ENCODE measurements at places on chromosomes 11 and 22.

- no peak for DNase-seq
Measured at GRCh38 chr22:46537946-46538813, 760 bp upstream of the CELSR1 start.

GRCh38 chr22:43449205-43449830 is 37.5 kb downstream of the MPPED1 start:
- DNase-seq: no peak

DNA sequence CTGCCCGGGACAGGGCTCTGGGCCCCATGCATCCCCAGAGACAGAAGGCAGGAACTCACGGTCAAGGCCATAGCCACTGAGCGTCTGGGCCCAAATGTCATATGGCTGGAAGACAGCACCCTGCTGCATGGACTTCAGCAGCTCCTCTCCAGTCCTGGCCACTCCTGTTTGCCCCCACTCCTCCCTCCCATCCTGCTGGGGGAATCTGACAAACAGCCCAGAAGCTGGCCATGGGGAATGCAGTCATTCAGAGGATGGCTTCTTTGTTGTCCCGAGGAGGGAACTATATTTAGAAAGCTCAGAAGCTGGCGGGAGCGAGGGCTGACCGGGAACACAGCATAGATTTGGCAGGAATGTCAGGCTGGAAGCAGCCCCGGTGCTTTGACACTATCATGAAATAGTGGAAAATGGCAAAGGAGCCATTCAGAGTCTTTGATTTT is 35.0 kb downstream of the DKK3 start:
- DNase-seq: peak; percentile 21

- peak; percentile 65 for DNase-seq
Measured at GRCh38 chr11:10809373-10810160, 841 bp upstream of the EIF4G2 start.

DNA sequence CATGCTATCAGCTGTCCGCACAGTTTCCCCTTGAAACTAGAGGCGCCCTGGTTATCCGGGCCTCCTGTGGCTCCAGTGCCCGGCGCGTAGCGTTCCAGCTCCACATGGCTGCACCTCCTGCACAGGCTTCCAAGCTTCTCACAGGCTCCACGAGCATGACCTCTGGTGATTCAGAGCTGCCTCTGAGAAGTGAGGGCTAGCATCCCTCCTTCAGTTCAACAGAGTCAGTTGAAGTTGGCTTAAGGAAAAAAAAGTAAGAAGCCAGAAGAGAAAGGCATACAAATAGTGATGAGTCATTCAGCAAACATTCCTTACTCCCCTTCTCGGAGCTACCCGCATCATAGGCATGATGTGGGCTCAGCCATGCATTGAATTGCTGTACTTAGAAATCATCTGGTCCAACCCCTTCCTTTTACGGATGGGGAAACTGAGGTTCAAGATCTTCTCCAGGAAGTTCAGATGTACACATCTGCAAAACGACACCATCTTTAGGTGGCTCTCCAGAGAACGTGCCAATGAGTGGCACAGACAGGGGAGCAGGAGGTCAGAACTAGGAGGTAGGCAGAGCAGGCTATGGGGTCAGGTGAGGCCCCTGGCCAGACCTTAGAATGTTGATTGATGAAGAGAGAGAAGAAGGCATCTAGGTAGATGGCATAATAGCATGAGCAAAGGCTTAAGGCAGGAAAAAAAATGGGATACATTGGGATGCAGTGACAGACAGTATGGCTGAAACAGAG is 216.3 kb upstream of the TBCEL start:
- no peak for DNase-seq

DNA sequence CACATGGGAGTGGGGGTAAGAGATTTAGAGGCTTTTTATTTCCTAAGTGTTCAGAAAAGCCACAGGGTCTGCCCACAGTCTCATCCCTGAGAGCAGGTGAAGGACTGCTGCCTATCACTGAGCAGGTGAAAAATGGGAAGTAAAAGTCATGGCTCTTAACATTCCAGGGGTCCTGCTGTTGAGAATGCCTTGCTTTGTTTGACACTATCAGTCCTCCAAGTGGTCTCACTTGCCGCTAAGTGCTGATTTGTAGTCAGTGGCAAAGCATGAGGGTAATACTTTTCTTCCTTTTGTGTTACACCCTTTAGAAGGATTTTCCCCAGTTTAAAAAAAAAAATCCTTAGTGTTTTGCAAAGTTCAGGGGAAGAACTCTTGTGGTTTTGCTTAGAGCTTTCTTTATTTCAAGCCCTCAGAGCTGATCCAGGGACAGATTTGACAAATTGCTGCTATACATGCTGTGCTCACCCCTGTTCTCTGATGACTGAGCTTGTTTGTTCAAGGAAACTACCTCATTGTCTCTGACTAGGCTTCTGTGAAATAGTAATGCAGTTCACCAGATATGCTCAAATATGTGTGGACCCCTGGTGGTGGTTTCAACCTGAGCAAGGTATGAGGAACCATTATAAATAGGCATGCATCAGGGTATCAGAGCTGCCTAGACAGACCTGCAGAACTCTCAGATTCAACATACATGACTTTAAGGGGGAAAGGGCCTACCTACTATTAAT is 141.0 kb downstream of the ARHGAP42 start:
- DNase-seq: no peak

DNA sequence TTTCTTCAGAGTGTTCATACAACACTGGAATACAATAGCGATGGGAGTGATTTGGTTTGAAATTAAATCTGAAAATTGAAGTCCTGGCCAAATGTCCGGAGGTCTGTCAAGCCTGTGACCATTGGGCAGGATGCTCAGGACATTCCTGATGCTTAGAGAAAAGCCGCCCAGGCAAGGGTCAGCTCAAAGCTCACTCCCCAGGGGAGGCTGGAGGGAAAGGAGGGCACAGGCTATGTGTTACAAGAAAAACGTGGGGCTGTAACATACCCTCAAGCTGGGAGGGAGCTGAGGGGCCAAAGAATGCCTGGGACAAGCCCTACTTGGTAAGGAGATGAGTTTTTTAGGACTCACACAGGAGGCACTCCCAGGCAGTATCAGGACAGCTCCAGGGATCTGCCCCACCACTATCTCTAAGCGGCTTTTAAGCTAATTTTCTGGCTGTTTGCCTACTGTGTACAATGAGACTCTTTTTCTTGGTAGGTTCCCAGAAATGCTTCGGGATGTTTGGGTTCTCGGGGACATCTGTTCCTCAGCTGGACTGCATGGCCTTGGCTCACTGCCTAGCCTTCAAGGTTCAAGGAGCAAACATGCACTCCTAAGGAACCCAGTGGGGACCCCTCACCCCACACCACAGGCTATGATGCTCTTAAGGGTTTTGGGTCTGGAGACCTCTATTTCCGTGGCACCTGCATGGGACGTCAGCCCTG is 500.1 kb downstream of the BRD1 start:
- no peak for DNase-seq

DNA sequence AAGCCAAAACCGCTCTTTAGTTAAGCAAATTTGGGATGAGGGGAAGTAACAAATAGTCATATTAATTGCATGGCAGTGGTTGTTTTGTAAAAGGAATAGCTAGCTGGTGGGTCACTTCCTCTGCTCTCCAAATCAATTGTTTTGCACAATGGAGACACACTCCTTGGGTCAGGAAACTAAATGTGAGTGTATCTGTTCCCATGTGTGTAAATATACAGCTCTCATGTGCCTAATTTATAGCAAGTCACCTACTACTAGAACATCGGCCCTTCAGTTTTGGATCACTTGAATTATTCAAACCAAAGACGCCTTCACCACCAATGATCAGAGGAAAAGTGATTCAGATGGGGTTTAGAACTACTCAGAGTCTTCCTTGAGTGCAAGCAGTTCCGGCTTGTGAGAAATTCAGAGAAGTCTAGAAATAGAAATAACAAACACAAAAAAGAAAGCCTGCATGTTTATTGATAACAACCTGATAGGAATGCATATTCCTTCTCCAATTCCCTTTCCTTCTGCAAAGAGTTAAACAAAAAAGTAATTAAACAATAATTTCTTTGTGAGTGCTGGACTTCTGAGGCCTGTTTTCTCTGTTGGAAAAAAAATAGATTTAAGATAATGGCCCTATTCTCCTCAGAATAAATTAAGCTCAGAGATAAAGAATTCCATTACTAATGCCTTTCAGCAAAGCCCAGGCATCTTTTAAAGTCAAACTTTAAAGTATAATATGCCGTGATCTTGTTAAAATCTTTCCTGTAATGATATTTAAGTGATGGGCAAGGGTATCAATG is 100.4 kb downstream of the KIRREL3 start:
- DNase-seq: no peak

GRCh38 chr22:38298312-38299005 is 18.8 kb downstream of the CSNK1E start:
- peak; percentile 47 for DNase-seq

- no peak for DNase-seq
Measured at GRCh38 chr22:43510281-43511070, 98.7 kb downstream of the MPPED1 start.

DNA sequence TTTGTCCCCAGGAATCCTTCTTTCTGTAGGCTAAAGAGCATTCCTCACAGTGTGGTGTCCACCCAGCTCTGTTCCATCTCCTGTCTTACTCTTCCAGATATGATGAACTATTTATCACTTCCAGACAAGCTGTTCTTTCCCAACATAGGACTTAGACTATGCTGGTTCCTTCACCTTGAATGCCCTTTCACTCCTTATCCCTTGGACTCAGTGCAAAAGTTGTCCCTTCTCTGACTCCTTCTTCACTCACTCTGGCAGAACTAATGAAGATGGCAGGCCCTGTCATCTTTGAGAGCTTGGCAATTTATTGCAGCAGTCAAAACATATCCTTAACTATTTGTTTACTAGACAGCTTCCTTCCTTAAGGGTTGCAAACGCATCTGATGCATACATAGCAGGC is 3.5 kb upstream of the OSBP2 start:
- DNase-seq: no peak

- no peak for DNase-seq
Measured at GRCh38 chr11:48063424-48063978, 83.1 kb downstream of the PTPRJ start.

DNA sequence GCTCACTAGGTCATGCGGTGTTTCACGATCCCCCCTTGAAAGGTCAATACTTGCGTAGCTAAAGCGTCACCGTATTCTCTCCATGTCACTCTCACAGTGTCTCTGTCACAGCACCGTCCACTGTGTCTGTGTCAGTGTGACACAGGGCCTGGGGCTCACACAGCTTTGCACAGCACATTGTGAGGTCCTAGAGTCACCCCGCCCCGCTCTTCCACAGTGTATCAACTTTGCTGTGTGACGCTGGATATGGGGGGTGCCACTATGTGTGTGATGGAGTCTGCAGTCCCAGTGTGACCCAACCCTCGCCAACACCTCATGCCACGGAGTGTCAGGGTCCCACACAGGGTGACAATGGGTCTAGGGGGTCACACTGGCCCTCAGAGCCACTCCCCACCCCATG is 583 bp downstream of the P4HA3 start:
- DNase-seq: no peak

GRCh38 chr11:37817727-37818270 is 1219.8 kb upstream of the RAG2 start:
- no peak for DNase-seq

GRCh38 chr11:2377511-2378443 is 667 bp downstream of the CD81 start:
- DNase-seq: peak; percentile 68

GRCh38 chr11:34335331-34335730 is 22.5 kb downstream of the ABTB2 start:
- DNase-seq: no peak

Measured in activated CD8-positive, alpha-beta memory T cell treated with anti-CD3 and anti-CD28 coated beads, Interleukin-2, amount 10 ng/mL, durations not matched to agents 7 days and 5 days (primary cell).